Heart left ventricle (tissue), 16 donors: ENCODE measurements at places on chromosomes 6 and 20. TPM values are rescaled to one million over a fixed set of nuclear protein-coding genes. Genes with fewer than 3 reads are reported as not detected.

Gene SLA2
- polyA plus RNA-seq = 0.14 TPM

Gene CAGE1
- polyA plus RNA-seq = not detected

DNA sequence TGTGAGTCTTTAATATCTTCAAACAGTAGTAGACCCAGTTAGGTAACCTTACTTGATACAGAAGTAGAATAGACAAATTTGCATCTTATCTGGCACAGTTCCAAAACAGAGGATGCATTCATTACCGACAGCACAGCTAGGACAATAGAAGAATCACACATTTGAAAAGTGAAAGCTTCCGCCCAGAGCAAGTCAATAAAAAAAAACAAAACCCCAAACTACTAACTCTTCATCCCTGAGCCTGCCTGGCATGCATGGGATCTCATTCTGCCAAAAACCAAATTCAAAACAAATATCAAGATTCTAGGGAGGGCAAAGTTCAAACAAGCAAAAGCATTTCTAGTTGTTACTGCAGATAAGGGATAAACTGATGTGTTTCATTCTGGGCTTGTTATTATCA lies 235.4 kb downstream of the BTBD9 start:
- no peak for DNase-seq

GRCh38 chr6:108736832-108737231 lies 111.4 kb upstream of the ARMC2 start:
- no peak for DNase-seq

Gene PRICKLE4
- polyA plus RNA-seq = 1.9 TPM

DNA sequence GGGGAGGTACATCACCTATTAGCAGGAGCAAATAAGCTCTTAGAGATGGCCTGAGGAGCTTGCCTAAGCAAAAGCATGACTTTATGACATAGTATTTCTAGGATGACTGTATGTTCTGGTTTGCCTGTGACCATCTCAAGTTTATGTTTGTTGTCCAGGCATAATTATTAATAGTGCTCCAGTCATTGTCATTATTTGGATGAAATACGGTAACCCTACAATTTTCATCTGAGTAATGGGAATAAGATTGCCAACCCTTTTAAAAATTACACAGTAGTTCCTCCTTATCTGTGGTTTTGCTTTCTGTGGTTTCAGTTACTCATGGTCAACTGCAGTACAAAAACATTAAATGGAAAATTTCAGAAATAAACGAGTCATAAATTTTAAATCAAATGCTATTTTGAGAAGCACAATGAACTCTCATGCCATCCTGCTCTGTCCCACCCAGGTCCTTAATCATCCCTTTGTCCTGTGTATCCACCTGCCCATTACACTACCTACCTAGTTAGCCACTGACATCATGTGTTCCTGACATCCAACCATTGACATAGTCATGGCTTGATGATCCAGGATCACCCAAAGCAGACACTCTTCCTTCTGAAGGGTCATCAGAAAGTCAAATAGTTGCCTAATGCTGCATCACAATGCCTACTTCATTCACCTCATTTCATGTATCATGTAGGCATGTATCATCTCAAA lies 27.0 kb upstream of the TFB1M start:
- DNase-seq = no peak

Gene HTR1E
- not detected for polyA plus RNA-seq

- DNase-seq = no peak
Measured at GRCh38 chr6:149872233-149872632, 8.1 kb upstream of the LRP11 start.

- peak; percentile 13 for DNase-seq
Measured at GRCh38 chr6:154257067-154257466, 99.5 kb downstream of the IPCEF1 start.

DNA sequence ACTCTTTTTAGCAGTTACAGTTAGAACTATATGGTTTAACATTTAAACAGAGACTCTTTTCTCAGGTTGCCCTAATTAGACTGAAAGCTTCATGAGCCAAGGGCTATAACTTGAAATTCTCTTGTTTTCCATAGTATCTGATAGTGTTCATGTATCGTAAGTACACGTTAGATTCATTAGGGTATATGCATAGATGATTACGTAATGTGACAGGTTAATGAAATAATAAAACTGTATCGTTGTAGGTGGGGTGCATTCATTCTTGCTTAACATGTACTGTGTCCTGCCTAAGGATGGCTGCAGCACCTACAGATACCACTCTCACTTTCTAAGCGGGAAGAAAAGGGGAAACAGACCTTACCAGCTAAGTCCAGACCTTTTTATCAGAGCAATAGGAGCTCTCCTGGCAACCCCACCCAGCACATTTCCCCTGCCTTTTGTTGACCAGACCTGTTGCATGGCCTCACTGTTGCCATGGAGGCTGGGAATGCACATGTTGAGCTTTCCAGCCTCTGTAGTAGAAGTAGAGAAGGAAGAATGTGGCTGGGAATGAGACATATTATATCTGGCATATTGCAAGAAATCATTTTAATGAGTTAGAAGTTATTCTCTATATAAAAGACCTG lies 83.0 kb downstream of the MAP3K4 start:
- no peak for DNase-seq

GRCh38 chr6:29702519-29703103 lies 20.6 kb upstream of the HLA-F start:
- DNase-seq = peak; percentile 91

Gene TP53INP2
- polyA plus RNA-seq = 93.7 TPM

Gene PROKR2
- not detected for polyA plus RNA-seq

Gene CYB5R4
- 1.3 TPM for polyA plus RNA-seq

DNA sequence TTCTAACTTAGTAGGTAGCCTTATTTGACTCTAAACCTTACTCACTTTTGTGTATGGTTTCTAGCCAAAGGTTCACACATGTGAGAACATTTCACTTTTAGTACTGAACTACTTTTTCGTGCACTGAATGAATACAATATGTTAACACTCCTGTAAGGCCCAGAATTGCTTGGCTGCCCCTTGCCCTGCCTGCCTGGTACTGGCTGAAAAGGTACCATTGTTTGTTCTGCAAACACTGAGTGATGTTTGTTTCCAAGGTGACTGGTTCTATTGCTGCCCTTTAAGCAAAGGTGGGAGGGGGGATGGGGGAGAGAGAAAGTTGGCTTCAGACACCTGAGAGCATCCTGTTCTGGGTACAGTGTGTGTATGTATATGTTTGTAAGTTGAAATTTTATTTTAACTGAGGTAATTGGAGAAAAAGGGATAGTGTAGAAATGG lies 31.2 kb downstream of the RREB1 start:
- no peak for DNase-seq

DNA sequence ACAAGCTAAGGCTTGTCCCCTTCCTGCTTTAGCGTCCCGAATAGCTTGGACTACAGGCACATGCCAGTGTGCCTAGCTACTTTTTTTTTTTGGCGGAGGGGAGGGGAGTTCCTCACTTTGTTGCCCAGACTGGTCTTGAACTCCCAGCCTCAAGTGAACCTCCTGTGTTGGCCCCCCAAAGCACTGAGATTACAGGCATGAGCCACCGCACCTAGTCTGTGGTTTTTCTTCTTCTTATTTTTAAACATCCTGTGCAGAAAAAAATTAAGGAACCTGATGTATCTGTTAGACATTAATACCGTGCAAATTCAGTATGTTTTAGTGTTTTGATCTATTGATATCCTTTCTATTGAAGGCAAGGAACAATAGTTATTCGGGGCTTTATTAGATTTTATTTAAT lies 25.7 kb downstream of the HIVEP1 start:
- DNase-seq = no peak

DNA sequence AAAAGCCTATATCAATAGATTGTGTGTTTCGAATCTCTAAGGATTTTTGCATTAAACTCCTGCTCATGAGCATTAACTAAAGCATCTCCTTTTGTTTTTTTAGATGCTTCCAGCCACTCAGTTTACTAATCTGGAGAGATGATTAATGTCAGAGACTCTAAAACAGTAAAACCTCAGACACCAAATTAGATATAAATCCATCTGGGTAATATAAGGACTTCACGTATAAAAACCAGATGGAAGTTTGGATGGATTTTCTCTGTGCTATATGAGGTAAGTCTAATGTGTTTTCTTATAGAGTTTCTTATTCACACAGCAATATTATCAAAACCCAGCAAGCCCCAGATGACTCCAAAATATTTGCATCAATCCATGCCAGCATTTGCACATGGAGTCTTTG lies 137.2 kb downstream of the SYNE1 start:
- DNase-seq = no peak

Gene DDX43
- polyA plus RNA-seq = 0.30 TPM

Gene EIF2S2
- polyA plus RNA-seq = 81.7 TPM

DNA sequence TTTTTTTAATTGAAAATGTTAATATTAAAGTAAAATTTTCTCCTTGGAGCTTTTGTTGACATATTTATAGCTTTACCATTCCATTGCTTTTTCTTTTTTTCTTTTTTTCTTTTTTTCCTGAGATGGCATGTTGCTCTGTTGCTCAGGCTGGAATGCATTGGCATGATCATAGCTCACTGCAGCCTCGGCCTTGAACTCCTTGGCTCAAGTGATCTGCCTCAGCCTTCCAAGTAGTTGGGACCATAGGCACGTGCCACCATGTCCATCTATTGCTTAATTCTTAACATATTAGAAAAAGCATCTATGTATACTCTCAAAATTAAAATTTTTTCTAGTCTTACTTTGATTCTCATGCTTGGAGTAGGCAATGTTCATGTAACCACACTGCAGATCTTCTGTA lies 43.0 kb downstream of the RALGAPB start:
- no peak for DNase-seq

DNA sequence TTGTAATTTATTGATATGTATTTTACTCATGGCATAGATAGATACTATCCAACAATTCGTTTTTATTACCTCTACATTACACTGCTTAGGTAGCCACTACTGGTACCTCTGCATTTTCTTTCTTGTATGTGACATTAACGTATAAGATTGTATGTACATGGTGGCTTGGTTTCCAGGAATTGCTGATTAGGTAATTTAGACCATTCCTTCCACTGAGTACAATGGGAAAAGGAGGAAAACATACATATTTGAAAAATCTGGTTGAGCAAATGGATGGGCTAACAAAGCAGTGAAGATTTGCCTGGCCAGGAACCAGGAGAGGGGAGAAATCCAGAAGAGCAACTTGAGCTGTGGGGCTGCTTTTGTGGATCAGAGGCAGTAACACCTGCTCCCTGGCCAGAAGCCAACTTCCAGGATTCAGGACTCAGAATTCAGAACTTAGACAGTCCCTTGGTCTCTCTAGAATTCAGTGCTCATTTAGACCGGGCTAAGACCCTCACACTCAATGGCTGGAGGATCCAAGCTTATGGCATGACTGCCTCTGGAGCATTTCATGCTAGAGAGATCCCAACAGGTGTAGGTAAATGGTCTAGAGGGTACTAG lies 17.9 kb upstream of the MICB start:
- DNase-seq = no peak

- DNase-seq = no peak
Measured at GRCh38 chr6:121449331-121449730, 13.9 kb downstream of the GJA1 start.

- no peak for DNase-seq
Measured at GRCh38 chr20:62424249-62425107, 2.9 kb downstream of the RBBP8NL start.

Gene SIRPD
- polyA plus RNA-seq = not detected

DNA sequence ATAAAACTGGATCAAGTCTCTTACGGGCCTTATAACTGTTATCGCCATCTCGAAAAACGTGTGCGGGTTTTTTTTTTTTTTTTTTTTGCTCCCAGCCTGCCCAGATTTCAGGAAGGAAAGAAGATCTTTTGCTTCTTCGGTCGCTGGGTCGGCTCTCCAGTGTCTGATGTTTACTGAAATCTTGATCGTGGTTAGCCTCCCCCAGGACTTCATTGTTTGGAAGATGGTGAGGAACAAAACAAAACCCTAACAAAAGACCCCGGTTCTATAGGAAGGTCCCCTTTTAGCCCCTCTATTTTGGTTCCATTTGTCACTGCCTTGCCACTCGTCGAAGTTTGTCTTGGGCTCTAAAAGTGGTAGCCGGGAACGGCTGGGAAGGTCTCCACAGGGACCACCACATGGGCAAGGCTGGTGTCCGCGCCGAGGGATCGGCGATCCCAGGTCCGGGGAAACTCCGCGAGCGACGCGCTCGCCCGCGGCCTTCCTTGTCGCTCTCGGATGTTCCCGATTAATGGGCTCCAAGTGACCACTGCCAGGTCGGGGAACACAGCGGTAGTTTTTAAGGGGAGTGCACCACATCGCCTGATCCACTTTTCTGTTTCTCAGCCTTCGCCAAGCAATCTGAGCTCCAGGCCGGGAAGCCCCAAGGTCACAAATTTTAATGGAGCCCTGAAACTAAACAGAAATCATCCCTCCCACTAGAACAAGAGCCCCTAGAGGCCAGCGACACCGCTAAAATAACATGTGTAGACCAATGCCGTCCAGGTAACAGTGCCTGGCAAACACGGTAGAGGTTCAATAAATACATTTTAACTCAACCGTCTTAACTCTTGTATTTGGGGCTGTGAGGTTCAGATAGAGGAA lies 27.0 kb downstream of the TRIM27 start:
- DNase-seq = peak; percentile 76

GRCh38 chr6:36685926-36686667 lies 7.6 kb downstream of the CDKN1A start:
- no peak for DNase-seq

DNA sequence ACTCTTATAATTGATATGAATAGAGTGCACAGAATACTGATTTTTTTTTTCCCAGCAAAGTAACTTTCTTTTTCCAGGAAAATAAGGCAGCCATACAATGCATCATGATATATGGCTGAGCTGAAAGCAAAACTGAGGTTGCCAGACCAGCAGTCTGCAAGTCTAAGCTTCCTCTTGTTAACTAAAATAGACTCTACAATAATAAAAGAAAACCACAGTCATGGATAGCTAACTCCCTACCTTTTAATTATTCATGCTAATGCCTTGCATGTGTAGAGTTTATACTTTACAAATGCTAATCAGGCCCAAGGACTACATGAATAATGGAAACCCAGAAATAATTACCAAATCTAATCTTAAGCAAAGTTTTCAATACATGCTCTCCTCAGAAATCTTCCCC lies 47.4 kb downstream of the MAP7 start:
- no peak for DNase-seq

- peak; percentile 30 for DNase-seq
Measured at GRCh38 chr6:56073315-56073714, 174.1 kb downstream of the COL21A1 start.

- DNase-seq = no peak
Measured at GRCh38 chr6:118768904-118769325, 117.5 kb upstream of the CEP85L start.

DNA sequence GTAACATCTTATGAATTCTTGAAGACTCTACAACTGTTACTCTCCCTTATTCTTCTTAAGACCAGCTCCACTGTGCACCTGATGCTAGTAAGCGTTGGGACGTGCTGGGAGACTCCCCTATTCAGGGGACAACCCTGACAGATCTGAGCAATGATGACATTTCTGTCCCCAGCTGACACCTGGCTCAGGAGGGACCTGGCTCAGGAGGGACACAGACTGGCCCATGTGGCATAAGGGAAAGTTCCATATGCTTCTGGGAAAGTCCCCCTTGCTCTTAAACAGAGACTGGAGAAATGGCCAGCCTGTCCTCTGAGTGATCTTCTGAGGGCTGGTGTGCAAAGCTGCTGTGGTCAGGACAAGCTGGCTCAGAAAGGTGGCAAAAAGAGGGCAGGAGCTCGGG lies 10.0 kb upstream of the CD93 start:
- no peak for DNase-seq

GRCh38 chr6:109050012-109050411 lies 44.6 kb downstream of the SESN1 start:
- DNase-seq = no peak

GRCh38 chr6:4352322-4352669 lies 216.9 kb upstream of the ECI2 start:
- DNase-seq = no peak

GRCh38 chr6:116102873-116103272 lies 2.2 kb downstream of the NT5DC1 start:
- no peak for DNase-seq
